Fibroblast of the conjunctiva (primary cell): ENCODE measurements at places on chromosomes 3 and 15.

DNA sequence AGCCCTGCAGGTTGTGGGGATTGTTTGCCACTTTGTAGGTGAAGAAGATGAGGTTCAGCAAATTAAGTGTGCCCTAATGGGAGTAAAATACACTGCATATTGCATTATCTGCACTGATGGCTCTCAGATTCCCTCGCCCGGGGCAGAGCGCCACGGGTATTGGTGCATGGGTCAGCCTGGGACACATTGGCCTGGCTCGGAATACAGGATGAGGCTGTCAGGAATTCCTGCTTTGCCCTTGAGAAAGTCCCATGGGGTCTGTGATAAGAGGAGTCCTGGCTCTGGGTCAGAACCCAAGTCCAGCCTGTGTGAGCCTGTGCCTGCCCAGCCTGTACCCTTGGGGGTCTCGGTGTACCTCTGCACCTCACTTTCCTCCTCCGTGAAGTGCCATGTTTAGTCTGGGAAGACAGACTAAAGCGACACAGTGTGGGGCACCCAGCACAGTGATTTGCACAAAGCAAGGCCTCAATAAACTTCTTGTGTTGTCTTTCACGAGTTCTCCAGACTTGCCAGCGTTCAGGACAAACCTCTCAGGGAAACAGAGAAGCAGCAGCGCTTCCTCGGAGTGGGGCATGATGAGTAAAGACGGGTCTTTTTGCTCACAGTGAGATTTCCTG is 107.6 kb downstream of the LRRK1 start:
- no peak for DNase-seq

GRCh38 chr3:78360849-78361248 is 1321.0 kb downstream of the ROBO2 start:
- DNase-seq = no peak

- DNase-seq = peak; percentile 93
Observed at GRCh38 chr3:124558991-124559845, 171.0 kb upstream of the UMPS start.

- no peak for DNase-seq
Observed at GRCh38 chr3:69425249-69425648, 39.4 kb upstream of the FRMD4B start.

GRCh38 chr3:136783708-136784191 is 31.6 kb upstream of the STAG1 start:
- peak; percentile 42 for DNase-seq

GRCh38 chr3:134362221-134362620 is 12.0 kb downstream of the AMOTL2 start:
- no peak for DNase-seq

DNA sequence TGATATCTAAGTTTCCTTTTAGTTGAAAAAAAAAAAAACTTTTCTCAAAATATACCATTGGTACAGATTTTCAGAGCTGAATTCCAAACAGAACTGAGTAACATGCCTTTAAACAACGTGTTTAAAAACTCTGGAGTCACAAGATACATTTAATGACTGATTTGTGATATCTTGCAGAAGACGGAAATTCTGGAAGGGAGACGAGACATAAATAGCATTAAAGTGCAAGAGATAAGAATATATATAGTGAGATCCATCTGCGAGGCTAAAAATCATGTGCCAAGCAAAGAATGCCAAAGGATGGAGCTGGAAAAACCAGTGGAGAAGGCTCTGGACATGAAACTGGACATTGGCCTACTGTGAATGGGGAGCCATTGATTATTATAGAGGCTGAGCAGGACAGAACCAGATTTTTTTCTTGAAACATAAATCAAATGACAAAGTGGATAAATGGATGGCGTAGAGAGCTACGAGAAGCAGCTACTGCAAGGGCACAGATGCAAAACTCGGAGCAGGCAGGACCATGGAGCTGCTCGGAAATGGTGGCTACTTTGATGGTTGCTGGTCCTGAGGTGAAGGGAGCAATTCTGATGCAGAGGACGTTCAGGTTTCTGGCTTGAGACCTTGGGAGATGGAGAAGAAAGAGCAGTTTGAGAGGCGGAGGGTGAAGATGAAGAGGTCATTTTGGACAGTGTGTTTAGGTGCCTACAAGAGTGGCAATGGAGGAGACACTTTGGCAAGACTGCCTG is 88.8 kb downstream of the CPN2 start:
- no peak for DNase-seq

DNA sequence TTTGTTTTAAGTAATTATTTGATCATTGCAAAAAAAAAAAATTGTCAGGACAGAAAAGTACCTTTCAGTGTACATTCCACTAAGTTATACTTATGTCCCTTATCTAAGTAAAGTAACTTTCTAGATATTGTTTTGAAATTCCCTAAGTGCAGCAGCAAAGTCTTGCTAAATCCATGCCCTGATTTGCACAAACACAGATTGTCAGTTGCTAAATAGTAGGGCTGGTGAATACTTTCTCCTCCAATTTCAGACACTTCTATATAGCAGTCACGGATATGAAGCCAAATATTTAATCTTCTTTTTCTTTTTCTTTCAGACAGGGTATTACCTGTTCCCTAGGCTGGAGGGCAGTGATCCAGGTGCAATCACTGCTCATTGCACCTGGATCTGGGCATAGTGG is 12.9 kb downstream of the LRRC2 start:
- no peak for DNase-seq

GRCh38 chr3:80152692-80153091 is 384.9 kb upstream of the ROBO1 start:
- DNase-seq = no peak

GRCh38 chr3:160394009-160394392 is 5.0 kb downstream of the IFT80 start:
- DNase-seq = no peak

GRCh38 chr3:57637391-57637790 is 40.2 kb upstream of the ARF4 start:
- peak; percentile 23 for DNase-seq

DNA sequence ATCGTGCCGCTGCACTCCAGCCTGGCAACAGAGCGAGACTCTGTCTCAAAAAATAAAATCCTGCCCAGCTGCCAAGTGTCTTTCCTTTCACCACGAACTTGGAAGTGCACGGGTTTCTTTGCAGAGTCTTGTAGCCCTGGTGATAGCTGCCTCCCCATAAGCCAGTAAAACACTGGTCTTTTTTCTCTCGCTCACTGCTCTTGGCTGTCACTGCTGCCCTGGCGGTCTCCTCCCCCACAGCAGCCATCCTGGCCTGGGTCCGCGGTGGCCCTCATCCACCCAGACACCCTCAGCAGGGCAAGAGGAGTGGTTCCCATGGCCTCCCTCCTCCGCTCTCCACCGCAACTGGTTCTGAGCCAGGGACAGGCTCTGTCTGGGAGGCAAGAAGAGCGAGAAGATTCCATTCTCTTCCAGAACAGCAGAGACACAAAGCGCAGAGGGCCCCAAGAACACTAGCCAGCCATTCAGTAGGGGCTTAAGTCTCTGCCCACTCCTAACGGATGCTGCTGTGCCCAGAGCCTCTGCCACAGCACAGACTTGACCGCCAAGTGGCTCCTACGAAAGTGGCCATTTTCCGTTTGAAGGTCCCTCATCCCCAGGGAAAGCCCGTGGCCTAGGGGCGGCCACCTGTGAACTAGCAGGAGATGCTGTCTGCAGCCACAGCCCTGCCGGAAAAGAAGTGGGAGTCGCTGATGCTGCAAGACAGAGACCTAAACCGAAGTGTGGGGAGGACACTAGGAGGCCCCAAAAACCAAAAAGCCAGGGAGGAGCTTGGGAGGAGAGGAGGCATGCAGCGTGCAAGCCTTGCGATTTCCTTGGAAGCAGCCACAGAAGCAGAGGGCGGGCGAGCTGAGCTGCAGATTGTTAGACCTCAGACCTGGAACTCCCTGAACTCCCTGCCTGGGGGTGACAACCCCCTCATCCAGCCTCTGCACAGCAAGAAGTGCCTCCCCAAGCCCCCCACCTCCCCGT is 44.1 kb downstream of the KLHL25 start:
- no peak for DNase-seq

GRCh38 chr3:143165211-143165610 is 45.6 kb downstream of the CHST2 start:
- no peak for DNase-seq

GRCh38 chr15:64112073-64112772 is 16.4 kb downstream of the SNX1 start:
- DNase-seq = no peak
